ENCODE measurements at places on chromosomes 13 and 19.

GRCh38 chr13:94212196-94212595, 267.3 kb downstream of the DCT start:
- no peak for DNase-seq

DNA sequence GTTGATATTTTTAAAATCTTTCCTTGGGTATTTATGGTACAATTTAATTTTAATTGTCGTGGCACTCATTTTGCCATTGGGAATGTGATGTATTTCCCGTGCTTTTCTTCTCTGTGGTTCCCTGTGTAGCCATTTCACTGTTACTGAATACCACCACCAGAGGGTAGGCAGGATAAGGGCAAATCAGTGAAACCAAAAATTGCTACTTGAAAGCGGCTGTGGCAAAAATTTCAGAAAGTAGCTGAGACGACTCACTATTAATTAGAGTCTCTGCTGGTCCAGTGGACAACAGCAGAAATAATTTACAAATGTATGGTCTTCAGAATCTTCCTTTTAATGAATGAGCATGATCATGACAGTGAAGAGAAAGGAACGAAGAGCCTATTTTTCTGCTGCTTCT, 34.4 kb upstream of the MIR17HG start:
- peak; percentile 51 for DNase-seq

DNA sequence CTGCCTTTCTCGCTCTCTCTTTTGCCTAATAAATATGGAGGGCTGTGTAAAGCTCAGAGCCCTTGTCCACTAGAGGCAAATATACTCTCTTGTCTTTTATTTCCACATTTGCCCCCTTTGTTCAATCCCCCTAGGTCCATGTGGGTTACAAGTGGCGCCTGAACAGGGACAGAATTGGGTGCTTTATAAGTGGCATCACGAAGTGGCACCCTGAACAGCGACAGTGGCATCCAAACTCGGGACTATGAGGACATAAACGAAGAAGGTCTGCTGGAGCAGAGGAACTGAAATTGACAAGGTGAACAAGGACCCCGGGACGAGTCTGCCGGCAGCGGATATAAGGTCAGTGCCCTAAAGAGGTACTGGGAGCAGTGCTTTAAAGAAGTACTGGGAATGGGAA, 4.3 kb upstream of the ZNF610 start:
- DNase-seq: peak; percentile 23

DNA sequence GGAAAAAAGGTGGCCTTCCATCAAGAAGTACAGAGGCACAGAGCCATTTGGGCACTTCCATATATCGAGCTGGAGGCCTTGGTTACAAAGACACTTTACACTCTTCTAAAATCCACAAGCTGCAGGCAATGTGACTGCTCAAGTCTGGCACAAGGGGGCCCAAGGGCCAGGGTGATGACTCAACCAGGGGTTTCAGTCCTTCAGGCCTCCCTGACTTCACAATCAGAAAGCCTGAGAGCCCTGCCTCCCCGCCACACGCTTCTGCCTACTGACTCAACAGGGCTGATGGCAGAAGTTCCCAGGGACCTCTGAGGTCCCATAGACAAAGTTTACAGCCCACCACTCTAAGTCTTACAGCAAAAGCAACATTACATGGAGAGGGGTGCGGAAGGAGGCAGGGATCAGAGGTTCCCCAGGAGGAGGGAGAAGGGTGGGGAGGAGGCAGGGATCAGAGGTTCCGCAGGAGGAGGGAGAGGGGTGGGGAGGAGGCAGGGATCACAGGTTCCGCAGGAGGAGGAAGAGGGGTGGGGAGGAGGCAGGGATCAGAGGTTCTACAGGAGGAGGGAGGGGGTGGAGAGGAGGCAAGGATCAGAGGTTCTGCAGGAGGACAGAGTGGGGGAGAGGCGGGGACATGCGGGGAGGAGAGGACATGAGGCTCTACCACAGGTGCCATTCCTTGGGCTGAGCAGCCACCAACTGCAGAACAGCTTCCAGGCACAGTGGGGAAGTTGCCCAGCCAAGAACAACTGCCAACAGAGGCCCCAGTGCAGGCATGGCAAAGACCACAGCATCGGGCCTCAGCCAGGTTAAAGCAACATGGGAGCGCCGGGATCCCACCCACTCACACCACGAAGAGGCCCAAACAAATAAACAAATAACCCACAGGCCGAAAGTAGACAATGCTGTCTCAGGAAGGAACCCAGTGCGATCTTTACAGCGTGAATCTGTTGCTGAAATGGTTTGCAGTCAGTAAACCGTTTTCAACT, 52.0 kb downstream of the SLC7A1 start:
- no peak for DNase-seq

GRCh38 chr19:37926711-37927110, 19.7 kb downstream of the SIPA1L3 start:
- DNase-seq: peak; percentile 48

DNA sequence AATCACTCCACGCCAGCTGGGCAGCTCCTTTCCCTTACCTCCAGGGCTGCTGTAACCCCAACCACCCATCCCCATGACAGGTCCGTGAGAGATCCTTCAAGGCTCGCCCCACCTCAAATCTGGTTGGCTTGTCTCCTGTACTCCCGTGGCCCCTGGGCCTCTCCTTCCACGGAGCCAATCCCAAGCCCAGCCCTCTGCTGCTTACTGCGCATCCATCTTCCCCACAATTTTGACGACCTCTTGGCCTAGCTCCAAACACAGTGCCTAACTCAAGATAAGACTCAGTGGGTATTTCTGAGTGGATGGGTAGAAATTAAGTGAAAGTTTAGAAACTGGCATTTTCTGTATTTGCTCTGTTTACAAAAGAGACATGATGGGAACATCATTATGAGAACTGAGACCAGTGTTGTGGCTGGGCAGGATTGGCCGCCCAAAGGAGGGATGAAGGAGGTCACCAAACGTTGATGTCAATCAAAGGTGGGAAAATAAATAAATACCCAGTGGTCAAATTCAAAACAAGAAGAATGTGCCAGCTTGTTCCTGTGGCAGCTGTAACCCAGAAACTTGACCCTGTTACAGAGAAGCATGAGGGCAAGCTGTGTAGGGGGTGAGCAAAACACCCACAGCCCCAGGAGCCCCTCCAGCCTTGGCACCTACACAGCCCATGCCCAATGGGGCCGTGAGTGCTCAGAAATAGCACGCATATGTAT, 162.2 kb downstream of the ABCC4 start:
- no peak for DNase-seq

GRCh38 chr13:109162248-109163036, 533.0 kb downstream of the MYO16 start:
- peak; percentile 86 for DNase-seq

GRCh38 chr19:7975037-7975436, 30.4 kb downstream of the ELAVL1 start:
- DNase-seq: no peak

DNA sequence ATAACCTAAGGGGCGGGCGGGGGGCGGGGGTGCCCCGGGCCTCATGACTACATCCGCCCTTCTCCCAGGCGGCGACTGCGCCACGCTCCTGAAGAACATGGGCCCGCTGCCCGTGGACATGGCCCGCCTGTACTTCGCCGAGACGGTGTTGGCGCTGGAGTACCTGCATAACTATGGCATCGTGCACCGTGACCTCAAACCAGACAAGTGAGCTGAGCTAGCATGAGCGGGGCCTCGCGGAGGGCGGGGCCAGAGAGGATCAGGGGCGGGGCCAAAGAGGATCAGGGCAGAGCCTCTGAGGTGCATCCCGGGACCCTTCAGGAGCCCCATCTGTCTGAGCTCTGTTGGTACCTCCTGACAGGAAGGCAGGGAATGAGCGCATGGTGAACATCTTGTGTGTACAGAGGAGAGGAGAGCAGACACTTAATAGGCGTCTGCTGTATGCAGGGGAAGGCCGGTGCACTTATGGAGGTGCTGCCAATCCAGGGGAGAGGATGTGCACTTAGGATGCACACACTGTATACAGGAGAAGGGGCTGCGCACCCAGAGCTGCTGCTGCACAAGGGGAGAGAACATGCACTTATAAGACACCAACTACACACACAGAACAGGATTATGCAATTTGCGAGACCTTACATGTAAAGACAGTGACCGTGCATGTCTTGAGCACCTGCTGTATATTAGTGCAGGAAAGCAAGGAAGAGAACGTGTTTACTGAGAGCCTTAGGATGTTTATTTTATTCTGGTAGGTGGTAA, 20.9 kb upstream of the PIK3R2 start:
- no peak for DNase-seq

GRCh38 chr19:42555317-42555716, 27.0 kb upstream of the CEACAM1 start:
- no peak for DNase-seq

DNA sequence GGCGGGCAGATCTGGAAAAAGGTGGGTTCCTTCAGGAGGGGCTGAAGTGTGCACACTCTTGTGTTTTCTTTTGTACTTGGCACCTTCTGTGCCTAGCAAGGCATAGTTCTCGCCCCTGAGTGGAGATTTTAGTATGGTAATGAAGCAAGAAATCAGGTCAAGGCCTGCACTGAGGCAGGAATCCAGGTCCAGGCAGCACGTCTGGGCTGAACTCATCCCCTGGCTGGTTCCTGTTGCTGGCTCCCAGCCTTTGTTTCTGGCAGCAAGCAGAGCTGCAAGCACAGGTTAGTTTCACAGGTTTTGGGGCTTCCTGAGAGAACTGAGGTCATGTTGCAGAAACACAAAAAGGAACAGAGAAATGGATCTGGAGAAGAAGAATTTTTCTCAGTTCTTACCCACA, 21.2 kb downstream of the SIGLEC7 start:
- DNase-seq: no peak

DNA sequence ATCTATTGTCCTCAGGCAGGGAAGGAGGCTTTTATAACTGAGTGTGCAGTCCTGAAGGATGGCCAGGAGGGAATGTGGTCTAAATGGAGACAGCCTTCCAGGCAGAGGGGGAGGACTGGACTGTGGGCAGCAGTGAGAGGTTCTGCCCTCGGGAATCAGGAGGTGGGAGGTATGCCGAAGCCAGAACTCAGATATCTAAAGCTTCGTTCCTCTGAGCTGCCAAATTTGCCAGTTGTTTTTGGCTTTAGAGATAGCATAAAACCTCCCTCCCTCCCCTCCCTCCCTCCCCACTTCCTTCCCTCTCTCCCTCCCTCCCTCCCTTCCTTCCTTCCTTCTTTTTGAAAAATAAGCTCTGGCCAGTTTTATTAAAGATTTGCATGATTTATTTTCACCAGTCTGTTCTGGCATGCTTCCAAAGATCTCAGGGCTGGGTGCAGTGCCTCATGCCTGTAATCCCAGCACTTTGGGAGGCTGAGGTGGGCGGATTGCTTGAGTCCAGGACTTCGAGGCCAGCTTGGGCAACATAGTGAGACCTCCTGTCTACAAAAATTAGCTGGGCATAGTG, 2.4 kb downstream of the MEDAG start:
- DNase-seq: no peak

DNA sequence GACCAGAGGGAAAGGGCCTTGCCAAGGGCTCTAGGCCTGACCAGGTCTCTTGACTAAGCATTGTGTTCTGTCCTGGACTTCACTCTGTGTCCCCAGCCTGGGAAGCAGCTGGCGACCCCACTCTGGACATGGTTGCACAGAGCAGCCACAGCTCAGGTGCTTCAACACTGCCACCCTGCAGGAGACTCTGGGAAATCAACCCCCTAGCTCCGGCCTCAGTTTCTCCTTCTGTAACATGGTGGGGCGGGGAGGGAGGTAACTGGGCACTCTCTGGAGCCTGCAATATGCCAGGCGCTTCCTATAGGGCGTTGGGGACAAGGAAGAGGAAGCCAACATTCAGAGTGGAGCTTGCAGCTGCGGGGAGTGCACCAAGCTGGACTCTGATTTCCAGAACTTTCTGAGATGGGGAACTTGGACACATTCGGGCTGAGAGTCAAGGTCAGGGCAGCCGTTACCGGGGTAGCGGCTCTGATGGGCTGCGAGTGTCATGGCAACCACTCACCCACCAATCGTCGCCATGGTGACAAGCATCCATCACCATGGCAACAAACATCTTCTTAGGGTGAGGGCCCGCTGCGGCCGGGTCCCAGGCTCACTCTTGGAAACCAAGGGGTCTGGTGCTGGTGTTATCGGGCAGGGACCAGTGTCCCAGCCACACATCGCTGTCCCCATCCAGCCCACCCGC, 12.8 kb downstream of the F2RL3 start:
- no peak for DNase-seq

DNA sequence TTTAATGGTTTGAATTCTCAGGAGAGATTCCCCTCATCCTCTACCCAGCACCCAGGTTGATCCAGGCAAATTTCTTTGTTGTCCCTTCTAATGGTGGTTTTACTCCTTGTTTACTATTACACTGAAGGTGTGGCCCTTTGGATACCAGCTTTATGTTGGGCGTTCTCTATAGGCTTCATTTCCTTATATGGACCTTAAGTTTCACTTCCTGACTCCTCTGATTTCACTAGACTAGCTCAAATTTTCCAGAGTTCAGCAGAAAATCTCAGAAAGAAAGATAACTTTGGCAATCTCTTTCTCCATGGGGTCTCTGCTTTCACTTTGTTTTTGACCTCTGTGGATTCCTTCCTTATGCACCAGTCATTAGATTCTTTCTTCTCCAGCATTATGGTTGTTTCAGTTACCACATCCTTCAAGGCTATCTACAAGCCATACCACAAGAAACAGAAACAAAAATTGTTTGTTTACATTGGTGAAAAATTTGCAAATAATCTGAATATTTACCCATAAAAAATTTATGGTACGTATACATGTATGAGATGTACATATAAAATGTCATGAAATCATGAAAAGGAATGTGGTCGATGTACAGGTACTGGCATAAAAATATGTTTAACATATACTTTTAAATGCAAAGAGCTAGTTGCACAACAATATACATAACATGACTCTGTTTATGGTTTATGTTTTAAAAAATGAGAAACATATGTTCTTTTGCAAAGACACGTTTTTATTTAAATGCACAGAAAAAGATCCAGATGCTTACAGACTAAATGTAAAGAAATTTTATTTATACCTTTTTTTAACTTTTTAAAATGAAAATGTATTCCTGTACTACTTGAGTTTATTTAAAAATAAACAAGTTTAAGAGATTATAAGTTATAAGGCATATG, 212.6 kb downstream of the LACC1 start:
- DNase-seq: no peak

DNA sequence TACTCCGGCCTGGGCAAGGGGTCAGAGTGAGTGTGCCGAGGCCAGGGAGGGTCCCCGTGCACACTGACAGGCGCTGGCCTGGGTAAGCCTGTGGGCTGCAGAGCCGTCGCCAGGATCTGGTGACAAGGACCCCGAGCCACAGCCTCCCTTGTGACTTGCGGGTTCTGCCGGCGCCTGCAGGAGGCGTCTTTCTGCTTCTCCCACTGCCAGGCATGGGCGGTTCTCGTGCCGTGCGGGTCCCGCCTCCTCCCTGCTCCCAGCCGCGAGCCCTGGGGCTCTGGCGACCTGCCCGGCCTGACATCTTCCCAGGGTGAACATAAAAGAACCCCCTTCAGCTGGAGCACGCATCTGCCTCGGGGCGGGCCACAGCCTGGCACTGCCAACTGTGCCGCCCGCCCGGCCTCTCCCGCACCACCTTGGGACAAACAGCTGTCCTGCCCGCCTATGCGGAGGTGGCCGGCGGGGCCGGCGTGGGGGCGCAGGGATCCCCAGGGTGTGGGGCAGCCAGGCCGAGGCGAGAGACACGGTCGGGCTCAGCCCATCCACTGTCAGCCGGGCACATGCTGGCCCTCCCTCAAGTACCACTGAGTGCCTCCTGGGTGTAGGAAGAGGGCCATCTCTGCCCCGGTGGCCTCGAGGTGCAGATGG, 1.5 kb upstream of the HCN2 start:
- peak; percentile 65 for DNase-seq

DNA sequence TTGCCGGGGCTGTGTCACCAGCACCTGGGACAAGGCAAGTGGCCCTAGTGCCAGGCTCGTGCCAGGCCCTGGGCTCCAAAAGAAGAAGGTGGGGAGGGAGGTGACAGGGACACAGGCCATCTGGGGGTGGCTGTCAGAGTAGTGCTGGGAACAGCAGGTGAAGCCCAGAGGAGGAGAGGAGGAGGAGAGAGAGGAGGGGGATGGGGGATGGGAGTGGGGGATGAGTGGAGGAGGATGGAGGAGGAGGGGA, 18.7 kb downstream of the LSM4 start:
- peak; percentile 46 for DNase-seq
